NCI-H1092 treated with DMSO at 0.1 percent for 48 hours (cell line): ENCODE measurements at places on chromosomes 1 and 21.

GRCh38 chr1:61088163-61088974 is 6.0 kb downstream of the NFIA start:
- DNase-seq: no peak

- no peak for DNase-seq
Measured at GRCh38 chr21:39774227-39774626, 29.2 kb downstream of the IGSF5 start.

GRCh38 chr1:15753776-15754175 is 4.8 kb upstream of the FBLIM1 start:
- DNase-seq: no peak

GRCh38 chr1:1441002-1441888 is 5.8 kb downstream of the VWA1 start:
- no peak for DNase-seq

GRCh38 chr1:228849011-228849541 is 113.8 kb downstream of the RHOU start:
- no peak for DNase-seq

GRCh38 chr1:3907031-3907534 is 7.0 kb upstream of the C1orf174 start:
- DNase-seq: no peak

DNA sequence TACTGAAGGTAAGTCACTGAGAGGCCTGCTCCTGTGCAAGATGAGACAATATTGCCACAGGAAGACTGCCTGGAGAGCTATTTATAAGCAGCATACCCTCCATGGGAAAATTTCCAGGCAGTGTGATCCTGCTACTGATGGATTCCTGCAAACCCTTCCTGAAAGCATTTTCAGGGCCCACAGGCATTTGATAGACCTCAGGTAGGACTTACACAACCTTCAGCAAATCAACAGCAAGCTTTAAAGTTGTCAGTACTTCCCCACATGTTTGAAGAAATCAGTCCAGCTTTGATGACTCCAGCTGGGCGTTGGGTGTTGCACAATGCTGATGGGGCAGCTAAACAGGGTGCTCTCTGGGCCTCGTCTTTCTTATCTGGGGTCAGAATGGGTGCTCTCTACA is 108.8 kb downstream of the PLXNA2 start:
- DNase-seq: no peak

DNA sequence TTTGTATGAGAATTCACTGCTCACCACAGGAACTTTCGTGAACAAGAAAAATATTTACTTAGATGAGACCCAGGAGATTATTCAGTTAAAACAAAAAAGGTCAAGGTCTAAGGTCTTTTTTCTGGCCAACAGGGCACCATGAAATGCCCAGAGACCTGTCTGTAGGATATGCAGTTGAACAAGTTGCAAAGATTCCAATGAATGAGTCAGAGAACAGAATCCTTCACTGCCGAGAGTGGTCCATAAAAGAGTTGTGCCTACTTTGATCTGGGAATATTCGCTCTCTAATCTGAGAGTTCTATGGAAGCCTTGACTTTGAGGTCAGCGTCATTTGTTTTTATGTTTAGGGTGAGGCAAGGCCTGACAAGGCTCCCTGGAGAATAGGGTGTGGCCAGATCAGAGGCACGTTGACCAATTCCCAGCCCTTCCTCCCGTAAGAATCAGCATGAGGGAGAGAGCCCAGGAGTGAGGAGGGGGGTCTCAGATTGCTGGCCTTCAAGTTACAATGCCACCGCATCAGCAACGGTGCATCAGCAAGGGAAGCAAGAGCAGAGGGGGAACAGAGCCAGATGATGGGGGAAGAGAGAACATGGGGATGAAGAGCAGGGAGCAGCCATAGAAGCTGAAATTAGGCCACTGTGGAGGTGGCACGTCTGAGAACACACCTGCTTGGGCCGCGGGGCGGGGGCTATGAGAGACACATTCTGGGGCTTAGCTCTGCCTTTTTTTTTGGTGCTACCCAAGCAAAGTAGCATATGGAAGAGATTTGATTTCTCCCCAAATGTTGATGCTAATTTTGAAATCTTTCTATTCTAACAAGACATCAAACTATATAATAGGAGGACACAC is 206.4 kb upstream of the RAB4A start:
- DNase-seq: no peak

GRCh38 chr1:167533851-167534300 is 15.5 kb upstream of the CD247 start:
- DNase-seq: peak; percentile 64

- no peak for DNase-seq
Measured at GRCh38 chr1:212247179-212247721, 38.0 kb upstream of the PPP2R5A start.

DNA sequence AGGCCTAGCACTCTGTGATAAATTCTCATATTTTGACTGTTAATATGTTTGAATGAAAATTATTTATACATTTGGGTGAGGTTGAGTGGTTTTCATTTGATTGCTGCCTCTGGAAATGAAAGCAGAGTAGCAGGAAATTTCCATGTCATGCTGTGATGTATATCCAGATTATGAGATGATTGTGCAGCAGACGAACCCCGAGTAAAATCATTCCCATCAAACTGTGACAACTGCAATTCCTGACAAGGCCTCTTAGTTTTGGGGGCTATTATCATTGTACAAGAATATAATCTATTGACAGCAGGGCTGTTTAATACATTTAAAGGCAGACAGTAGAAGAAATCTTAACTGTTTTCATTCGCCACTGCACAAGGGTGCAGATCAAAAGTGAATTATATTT is 134.8 kb downstream of the ATG4C start:
- DNase-seq: no peak

DNA sequence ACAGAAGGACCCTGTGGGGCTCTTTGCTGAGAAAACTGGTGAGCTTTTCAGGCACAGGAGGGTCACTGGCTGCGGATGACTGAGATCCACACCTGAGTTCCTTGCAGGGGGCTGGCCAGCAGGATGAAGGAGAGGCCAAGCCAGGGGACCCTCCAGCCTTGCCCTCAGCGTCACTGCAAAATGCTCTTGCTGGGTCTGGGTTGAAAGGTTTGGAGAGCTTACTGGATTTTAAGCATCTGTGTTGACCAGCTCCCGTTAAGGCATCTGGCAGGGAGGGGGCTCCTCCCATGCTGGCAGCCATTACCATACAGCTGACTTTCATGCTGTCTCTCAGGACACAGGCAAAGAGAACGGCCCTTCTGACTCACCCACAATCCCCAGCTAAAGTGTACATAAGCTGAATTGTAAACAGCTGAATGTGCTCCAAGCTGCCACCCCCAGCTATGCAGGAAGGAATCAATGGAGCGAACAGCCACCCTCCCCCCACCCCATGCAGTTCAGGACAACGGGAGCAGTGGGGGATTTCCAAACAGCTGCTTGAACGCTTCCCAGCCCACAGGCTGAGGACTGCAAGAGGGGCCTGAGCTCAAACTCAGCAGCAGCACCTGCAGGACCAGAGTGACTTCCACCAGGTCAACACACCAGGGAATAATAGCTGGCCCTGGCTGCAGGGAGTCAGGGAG is 21.3 kb upstream of the A3GALT2 start:
- peak; percentile 99 for DNase-seq

- DNase-seq: peak; percentile 65
Measured at GRCh38 chr1:204685236-204686006, at the start of gene LRRN2. TSS of gene LRRN2 (minus strand) at chr1:204685738. CDS start at chr1:204619992, 65,746 bp downstream.

GRCh38 chr1:245575710-245576109 is 420.9 kb downstream of the KIF26B start:
- DNase-seq: no peak

GRCh38 chr1:60952612-60953111 is 129.7 kb upstream of the NFIA start:
- DNase-seq: peak; percentile 73

GRCh38 chr1:210558302-210558701 is 229.6 kb downstream of the HHAT start:
- peak; percentile 44 for DNase-seq

GRCh38 chr1:223737342-223737741 is 25.0 kb downstream of the CAPN2 start:
- DNase-seq: no peak

DNA sequence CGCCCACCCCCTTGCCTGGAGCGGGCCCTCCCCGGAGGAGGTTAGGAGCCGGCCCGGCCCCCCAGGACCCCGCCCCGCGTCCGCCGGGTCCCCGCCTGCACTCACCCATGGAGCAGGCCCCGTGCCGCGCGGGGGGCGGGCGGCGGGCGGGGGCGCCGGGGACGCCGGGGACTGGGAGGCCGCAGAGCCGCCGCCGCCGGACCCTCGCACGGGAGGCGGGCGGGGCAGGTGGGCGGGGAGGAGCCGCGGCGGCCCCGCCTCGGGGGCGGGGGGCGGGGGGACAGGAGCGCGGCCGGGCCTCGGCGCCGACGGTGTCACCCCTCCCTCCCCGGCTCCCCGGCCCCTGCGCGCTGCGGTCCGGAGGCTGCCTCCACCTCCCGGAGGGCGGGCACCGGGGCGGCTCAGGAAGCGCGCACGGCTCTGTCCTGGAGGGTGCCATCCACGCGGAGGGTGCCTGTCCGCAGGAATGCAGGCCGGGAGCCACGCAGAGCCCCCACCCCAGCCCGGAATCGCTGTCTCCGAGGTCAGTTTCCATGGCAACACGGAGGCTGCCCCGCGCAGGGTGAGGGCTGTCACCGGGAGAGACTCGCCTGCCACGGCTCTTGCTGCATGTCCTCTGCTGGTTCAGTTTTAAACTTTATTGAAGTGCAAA is 5.9 kb upstream of the PLEKHG5 start:
- DNase-seq: peak; percentile 81

DNA sequence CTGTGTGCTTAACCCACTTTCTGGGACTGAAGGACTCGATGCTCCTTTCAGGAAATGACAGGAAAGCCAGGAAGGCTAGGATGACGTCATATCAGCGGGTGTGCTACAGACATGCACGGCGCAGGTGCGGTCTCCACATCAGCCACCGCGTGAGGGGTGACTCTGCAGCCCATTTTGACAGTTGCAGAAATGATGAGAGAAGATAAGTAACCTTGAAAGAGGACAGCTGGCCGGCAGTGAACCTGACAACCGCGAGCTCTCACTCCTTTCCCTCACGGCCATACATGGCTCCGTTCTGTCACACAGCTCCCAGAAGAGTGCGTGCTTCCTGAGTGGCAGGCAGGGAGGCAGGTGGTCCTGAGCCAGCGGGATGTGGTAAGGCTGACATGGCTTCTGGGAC is 1.7 kb upstream of the KRTAP10-5 start:
- DNase-seq: no peak

DNA sequence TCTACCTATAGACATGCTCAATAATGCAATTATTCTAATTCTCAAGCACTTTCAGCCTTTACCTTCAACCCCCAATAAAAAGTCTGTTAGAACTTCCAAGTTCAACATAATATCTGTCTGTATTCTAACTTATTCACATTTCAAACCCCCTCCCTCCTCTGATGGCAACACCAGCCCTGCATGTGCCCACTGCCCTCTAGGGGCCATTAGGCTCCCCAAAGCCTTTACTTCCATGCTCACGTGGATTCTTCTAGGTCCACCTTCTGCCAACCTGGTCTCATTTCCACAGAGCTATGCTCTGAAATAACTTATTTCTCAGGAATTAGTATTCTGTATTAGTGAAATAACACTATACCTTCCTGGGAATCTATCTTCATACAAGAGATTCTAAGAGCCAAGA is 22.2 kb upstream of the KPRP start:
- DNase-seq: no peak

- peak; percentile 70 for DNase-seq
Measured at GRCh38 chr1:108560189-108560873, 431 bp downstream of the EEIG2 start.

- no peak for DNase-seq
Measured at GRCh38 chr1:25739341-25739740, 60.7 kb upstream of the SELENON start.

GRCh38 chr21:37223804-37224345 is 43.3 kb downstream of the VPS26C start:
- DNase-seq: no peak
